ENCODE measurements at places on chromosomes 7 and 10. TPM values are rescaled to one million over a fixed set of nuclear protein-coding genes. Genes with fewer than 3 reads are reported as not detected.

Gene SLC16A12
- 1.9 TPM for total RNA-seq

Gene NFKB2
- 42.7 TPM for total RNA-seq

Gene PVRIG
- 3.3 TPM for total RNA-seq

Gene ASAH2B
- 6.6 TPM for total RNA-seq

- no peak for DNase-seq
These were observed 44.3 kb upstream of the RET start for GRCh38 chr10:43032613-43033012.

DNA sequence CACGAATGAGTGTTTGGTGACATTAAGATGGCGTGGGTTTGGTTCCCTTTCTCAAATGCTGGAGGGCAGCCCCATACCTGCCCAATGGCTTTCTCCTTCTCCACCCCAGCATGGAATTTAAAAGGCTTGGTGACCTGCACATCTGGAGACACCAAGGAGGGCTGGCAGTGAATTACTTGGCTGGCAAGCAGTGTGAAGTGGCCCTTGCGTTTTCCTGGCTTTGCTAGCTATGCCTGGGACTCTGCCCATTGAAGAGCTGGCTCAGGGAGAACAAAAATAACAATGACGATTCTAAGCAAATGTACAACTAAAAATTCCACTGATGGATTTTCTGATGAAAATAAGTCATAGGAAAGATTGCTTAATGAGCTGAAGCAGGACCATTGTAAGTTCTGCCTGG lies 203.7 kb downstream of the CYP26A1 start:
- DNase-seq = no peak

DNA sequence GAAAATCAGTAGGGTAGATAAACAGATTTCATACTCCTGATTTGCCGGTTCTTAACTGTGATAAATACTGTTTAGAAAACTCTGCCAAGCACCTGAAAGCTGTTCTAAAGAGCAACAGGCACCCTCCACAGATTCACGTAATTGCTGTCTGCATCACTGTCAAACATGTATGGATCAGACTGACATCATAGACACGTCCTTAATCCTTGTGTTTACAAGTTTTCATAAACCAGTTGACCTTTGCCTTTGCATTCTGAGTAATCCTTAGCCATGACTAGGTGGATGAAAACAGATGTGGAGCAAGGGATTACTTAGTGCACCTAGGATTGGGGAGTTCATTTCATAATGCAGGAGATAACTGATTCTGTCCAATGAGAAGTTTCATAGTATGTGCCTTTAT lies 41.6 kb downstream of the SLC39A12 start:
- DNase-seq = no peak

DNA sequence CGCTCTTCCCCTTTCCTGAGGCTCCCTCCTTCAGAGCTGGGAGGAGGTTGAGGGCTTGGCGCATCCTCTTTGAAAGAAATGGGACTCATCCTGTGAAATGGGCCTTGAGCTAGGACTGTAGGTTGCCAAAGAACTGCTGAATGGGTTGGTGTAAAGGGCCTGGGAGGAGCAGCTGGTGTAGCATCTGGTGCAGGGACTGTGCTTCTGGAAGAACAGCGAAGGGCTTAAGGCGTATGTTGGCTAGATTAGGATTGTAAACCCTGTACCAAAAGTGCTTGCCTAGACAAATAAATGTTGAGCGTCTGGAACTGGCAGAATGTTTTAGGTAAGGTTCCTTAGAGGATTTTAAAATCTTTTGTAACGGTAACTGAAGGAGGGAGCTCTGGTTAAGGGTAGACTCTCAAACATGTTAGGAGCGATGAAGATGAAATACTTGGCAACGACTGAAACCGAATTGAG lies 563 bp downstream of the STAM start:
- DNase-seq = peak; percentile 32

DNA sequence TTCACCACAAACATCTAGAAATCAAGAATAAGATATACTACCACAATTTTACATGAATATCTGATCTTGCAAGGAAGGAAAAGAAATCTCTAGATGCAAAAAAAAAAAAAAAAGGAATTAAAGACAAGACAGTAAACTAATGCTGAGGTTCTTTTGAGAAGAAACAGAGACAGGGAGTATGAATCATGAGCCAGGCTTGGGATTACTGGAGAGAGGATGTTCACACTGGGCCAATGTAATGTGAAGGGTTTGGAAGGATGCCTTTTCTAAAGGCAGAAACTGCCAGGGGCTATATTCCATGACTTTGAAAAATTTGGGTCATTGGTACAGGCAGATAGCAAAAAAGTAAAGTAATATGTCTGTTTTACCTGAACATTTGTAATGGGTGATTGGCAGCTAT lies 573.0 kb upstream of the IGFBP3 start:
- DNase-seq = no peak
